ENCODE measurements at places on chromosomes 1 and 21.

DNA sequence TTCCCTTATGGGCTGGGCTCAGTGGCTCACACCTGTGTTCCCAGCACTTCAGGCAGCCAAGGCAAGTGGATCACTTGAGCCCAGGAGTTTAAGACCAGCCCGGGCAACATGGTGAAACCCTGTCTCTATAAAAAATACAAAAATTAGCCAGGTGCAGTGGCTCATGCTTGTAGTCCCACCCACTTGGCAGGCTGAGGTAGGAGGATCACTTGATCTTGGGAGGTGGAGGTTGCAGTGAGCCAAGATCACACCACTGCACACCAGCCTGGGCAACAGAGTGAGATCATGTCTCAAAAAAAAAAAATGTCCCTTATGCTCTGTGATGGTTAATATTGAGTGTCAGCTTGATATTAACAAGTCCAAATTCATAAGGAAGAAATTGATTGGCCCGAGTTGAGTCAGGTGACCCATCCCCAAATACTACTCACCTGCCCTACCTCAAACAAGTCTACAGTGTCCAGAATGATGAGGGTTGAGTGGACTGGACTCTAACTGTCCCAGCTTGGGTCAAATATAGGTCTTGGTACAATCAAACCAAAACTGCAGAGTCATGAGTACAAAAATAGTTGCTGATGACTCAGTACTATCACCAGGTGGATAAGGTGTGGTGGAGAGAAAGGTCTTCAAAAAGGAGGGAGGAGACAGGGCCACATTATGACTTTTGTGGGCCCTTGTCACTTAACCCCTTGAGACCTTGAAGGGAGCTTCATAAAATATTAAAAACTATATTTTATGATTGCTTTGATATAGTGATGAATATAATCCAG lies 161.0 kb downstream of the ZNF326 start:
- no peak for DNase-seq

- no peak for DNase-seq
These were observed 20.5 kb downstream of the MX1 start for GRCh38 chr21:41446586-41446985.

- no peak for DNase-seq
These were observed 302.3 kb downstream of the BRINP3 start for GRCh38 chr1:190175320-190175719.

GRCh38 chr1:79262745-79263258 lies 256.3 kb upstream of the ADGRL4 start:
- DNase-seq: no peak

DNA sequence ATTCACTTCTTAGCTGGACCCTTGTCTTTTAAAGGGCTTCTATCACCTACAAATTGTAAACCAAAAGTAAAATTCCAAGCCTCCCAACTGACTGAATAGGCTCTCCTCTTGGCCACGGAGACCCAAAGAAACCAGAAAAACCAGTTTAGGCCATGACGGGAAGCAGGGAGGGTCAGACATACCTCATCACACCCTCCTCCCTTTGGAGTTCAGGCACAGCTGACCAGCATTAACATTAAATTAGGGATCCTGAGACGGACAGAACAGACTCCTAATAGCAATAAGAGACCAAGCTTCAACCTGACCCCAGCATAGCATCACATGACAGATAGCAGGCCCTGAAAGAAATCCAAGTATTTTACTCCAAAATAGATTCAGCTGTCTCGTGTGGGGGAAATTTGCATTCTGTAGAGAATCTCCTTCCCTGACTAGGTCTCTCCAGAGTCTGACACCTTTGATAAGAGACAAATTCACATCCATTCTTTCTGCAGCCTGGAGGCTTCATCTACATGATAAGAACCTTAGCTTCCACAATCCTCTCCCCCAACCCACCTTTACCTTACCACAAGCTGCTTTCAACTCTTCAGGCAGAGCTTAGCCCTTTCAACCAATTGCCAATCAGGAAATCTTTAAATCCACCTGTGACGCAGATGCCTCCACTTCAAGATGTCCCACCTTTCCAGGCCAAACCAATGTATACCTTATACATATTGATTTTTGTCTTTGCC lies 177.1 kb upstream of the RAB4A start:
- no peak for DNase-seq

GRCh38 chr1:97780884-97781283 lies 139.9 kb downstream of the DPYD start:
- DNase-seq: no peak

DNA sequence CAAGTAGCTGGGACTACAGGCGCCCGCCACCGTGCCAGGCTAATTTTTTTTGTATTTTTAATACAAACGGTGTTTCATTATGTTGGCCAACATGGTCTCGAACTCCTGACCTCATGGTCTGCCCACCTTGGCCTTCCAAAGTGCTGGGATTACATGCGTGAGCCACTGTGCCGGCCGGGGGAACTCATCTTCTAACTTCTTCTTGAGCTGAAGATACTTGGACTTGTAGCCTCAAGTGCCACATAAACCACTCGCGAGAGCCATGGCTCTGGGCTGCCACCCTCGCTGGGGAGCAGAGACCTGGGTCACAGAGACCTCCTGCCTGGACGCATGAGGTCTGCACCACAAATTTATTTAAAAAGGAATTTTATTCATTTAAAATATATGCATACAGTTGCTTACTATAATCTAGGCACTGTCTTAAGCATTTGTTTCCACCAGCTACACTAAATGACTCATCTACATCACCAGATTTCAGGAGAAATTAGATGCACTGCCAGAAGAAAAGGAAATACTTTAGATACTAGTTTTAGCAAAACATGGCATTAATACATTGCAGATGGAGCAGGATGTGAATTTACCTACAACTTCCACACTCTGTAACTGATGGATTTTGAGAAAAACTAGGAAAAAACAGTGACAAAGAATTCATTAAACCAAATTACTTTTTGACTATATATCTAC lies 29.9 kb upstream of the PUM1 start:
- no peak for DNase-seq

Data from stimulated activated naive CD4-positive, alpha-beta T cell treated with Interleukin-2 at 50 U/mL for 16 hours (primary cell).